Dermis blood vessel endothelial cell (primary cell): ENCODE measurements at places on chromosomes 5 and 9. TPM values are rescaled to one million over a fixed set of nuclear protein-coding genes. Genes with fewer than 3 reads are reported as not detected.

Gene PDE8B
- total RNA-seq, result under 0.01 TPM in 2 replicates

Gene PCDHA12
- total RNA-seq, result 0.17 TPM in 1 of 2 replicates, not detected in the other

- DNase-seq, result no peak
Observed at GRCh38 chr5:9176641-9177040, 369.2 kb downstream of the SEMA5A start.

- DNase-seq, result no peak
Observed at GRCh38 chr5:96245140-96246091, 187.6 kb downstream of the PCSK1 start.

- DNase-seq, result no peak
Observed at GRCh38 chr9:136660971-136661550, 1.7 kb upstream of the EGFL7 start.
